ENCODE measurements at places on chromosomes 1 and 21. TPM values are rescaled to one million over a fixed set of nuclear protein-coding genes. Genes with fewer than 3 reads are reported as not detected.

Gene FOXD3
- total RNA-seq, result not detected

Gene LORICRIN
- total RNA-seq, result not detected

Gene VANGL2
- total RNA-seq, result 6.6 TPM

Gene FALEC
- not detected for total RNA-seq

Gene TMEM81
- total RNA-seq, result 0.96 TPM

Gene PKP1
- total RNA-seq, result 263 TPM

Gene PDE9A
- total RNA-seq, result 2.2 TPM

Gene RBM11
- 1.3 TPM for total RNA-seq

Gene RHBDL2
- total RNA-seq, result 8.4 TPM

Gene PIK3R3
- total RNA-seq, result 2.4 TPM

Measured in tracheal epithelial cell (primary cell).